ENCODE measurements at places on chromosomes 4 and X.

GRCh38 chr4:20288846-20289512, 37.3 kb downstream of the SLIT2 start:
- DNase-seq = no peak

GRCh38 chr4:41319553-41319952, 62.8 kb downstream of the UCHL1 start:
- DNase-seq = no peak

GRCh38 chrX:126124721-126125120, 41.4 kb downstream of the DCAF12L2 start:
- DNase-seq = no peak

DNA sequence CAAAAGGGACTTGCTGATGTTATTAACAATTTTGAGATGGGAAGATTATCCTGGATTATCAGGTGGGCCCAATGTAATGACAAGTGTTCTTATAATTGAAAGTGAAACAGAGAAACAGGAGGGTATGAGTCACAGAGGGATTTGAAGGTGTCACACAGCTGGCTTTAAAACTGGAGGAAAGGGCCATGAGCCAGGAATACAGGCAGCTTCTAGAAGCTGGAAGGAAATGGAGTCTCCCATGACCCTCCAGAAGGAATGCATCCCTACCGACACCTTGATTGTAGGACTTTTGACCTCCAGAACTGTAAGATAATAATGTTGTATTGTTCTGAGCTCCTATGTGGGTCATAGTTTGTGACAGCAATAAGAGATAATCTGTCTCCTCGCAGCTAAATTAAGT, 98.0 kb upstream of the STIM2 start:
- DNase-seq = no peak

DNA sequence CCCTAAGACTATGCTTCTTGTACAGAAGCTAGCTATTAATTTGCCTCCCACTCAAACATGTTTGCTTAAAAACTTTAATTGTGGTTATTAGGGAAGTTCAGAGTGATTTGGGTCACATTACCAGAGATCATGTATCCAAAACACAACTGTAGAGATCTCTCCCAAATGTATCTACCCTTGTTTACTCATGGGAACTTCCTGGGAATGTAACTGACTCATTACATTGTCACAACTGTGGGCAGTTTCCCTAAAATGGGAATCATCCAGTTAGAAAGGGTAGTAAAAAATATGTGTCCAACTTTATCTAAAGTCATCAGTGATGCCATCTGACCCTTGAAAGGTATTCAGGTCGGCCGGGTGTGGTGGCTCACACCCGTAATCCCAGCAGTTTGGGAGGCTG, 40.3 kb upstream of the GLRA3 start:
- no peak for DNase-seq

GRCh38 chrX:125131164-125131563, 188.5 kb upstream of the TEX13C start:
- no peak for DNase-seq

All from hematopoietic multipotent progenitor cell (in vitro differentiated cells).